ENCODE measurements at places on chromosomes 7 and 10.
A peak's percentile ranks its signal among the peaks of the same experiment; 100 is the strongest.

DNA sequence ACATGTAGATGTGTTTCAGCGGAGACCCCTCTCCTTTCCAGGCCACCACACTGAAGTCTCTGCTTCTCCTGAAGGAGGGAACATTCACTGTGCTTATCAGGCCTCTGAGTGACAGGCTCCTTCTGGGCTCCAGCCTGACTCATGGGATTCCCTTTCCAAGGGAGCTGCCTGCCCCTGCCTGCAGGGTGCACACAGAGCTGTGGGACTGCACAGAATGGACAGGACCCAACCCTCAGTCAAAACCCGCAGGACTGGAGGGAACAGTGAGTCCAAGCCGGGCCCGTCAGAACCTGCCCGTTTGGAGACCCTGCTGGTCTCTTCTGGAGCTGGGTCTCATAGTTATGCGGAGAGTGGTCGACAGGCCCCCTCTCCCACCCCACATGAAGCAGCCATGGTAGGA lies 32.6 kb downstream of the PLAC9 start:
- DNase-seq, result peak; percentile 57

DNA sequence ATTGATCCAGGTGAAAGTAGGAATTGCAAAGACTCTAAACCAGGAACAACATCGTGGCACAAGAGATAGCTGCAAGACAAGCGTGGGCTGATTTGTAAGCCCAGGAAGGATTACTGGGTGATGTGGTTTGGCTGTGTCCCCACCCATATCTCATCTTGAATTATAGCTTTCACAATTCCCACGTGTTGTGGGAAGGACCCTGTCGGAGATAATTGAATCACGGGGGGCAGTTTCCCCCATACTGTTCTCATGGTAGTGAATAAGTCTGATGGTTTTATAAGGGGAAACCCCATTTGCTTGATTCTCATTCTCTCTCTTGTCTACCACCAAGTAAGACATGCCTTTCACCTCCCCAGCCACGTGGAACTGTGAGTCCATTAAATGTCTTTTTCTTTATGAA lies 59.5 kb downstream of the ST8SIA6 start:
- DNase-seq, result no peak

- DNase-seq, result no peak
These were observed 56.7 kb upstream of the PRKAR2B start for GRCh38 chr7:106987777-106988176.

DNA sequence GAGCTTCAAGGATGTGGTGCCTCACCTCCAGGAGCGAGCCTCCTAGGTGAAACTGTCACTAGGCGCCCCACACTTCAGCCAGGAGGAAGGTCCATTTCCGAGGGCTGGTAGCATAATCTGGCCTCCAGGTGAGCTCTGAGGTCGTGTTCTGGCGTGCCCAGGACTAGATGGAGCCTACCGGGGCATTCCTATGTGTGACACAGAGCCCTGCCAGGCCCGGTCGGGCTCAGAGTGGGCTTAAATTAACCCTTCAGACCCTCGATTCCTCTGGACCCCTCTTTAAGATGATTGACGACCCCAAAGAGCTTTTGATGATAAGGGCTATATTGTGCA lies 233.1 kb downstream of the EBF3 start:
- DNase-seq, result no peak

DNA sequence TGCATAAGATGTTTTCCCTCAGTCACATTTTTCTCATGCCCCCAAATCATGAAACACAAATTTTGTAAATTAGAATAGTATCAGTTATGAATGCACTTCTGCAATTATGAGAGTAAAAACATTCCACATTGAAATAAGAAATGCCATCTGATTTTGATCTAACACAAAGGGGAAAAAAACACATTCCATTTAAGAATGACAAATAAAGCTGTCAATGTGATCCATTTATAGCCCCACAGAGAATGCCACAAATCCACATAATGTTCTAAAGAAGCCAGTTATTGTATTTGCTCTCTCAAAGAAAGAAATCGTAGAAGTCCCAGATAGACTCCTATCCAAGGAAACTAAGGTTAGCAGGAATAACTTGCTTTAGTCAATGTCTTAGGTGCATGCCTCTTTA lies 48.7 kb upstream of the RHOBTB1 start:
- DNase-seq, result no peak

DNA sequence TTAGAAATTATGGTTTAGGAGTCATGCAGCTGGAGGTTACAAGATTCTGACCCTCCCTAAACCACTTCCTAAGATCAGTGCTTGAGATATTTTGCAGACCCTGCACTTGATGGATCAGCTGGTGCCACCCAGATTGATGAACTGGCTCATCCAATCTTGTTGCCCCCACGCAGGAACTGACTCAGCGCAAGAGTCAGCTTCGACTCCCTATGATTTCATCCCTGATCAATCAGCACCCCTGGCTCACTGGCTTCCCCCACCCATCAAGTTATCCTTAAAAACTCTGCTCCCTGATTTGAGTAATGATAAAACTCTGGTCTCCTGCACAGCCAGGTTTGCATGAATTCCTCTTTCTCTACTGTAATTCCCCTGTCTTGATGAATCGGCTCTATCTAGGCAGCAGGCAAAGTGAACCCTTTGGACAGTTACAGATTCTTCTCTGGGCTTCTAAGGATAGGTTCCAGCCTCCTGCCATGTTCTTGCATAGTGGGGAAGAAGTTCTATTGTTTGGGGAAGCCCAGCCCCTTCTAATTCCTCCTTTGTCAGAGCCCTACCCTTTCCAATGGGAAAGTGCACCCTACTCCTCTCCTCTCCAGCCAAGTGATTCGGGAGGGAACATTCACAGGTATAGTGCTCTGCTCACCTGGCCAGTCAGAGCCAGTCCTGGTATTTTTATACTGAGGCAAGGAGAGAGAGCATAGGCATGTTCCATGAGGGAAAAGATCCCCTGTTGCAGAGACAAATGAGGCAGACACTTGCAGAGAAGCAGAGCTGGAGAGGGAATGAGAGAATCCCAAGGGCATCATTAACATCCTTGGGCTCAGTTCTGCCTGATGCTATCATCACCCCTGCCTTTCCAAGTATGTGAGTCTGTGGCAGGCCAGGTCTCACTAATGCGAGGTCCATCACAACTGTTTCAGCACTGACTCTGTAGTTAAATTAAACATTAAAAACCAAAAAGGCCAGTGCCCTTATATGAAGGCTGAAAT lies 224.4 kb upstream of the GALNT17 start:
- peak; percentile 8 for DNase-seq

DNA sequence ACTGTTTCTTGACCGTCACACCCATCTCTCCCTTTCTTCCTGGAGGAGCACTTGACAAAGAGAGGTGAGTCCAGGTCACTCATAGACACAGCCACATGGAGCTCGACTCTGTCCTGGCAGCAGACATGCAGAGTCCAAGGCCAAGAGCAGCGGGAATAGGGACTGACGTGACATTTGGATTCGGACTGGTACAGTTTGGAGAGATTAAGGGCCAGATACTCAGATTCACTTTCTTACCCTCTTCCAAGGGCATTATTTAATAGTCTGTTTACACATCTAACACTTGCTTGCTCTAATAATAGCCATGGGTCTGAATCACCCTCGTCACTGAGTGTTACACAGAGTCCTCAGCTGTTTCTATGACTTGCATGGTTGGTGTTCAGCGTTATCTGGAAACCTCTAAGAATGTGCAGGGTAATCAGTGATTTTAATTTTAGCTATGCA lies 39.2 kb upstream of the OTUD1 start:
- DNase-seq, result peak; percentile 85

DNA sequence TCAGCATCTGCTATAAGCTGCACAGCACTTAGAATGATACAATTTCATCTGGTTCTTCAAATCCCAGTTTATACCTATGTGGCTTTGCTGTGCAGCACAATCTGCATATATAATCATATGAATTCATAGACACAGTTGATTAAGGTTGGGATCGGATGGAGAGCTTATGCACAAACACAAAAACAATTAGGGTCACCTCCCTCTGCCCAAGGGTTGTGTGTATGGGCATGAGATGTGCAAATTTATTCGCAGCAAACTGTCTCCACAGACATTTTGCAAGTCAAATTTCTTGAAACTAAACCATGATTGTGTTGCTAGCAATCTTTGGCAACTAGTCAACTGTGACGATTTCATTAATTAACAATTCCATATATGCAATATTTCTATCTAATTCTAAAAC lies 955.7 kb downstream of the SORCS3 start:
- DNase-seq, result no peak

All from fibroblast of lung (primary cell).